Activated T-cell treated with anti-CD3 and anti-CD28 coated beads, Interleukin-2, amount 50 U/mL, for 1 hour (primary cell): ENCODE measurements at places on chromosomes 13 and 19.
A peak's percentile ranks its signal among the peaks of the same experiment; 100 is the strongest.

GRCh38 chr13:73985783-73986182, 148.4 kb downstream of the KLF12 start:
- no peak for DNase-seq

DNA sequence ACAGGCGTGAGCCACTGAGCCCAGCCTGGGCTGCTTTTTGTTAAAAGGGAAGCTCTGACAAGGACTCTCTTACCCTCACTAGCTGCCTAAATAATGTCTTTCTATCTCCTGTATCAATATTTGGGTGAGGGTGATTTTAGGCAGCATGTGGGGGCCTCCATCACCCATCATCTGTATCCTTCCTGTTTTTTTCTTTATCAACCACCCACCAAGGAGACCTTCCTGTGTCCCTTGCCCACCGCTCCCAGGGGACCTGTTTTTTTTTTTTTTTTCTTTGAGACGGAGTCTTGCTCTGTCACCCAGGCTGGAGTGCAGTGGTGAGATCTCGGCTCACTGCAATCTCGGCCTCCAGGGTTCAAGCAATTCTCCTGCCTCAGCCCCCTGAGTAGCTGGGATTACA, 5.4 kb upstream of the NDUFB7 start:
- DNase-seq, result no peak

GRCh38 chr13:75312884-75313520, 169.0 kb downstream of the TBC1D4 start:
- peak; percentile 21 for DNase-seq

DNA sequence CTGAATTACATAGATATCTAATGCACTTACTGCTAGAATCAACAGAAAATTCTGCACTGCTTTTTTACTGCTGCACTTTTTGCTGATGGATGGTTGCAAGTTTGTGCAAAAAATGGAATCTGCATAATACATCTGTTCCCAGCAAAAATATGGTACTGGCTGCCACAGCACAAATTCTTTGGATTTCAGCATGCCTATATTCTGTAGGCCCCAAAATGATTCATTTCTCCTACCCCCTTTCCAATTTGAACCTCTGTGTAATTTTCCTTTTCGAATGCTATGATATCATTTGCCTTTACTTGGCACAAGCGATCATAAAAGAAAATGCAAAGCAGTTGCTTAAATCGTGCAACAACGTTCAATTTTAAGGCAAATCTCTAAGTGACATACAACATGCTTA, 524.2 kb upstream of the NBEA start:
- DNase-seq, result no peak

- no peak for DNase-seq
Observed at GRCh38 chr13:87680298-87680697, 9.1 kb downstream of the SLITRK5 start.

DNA sequence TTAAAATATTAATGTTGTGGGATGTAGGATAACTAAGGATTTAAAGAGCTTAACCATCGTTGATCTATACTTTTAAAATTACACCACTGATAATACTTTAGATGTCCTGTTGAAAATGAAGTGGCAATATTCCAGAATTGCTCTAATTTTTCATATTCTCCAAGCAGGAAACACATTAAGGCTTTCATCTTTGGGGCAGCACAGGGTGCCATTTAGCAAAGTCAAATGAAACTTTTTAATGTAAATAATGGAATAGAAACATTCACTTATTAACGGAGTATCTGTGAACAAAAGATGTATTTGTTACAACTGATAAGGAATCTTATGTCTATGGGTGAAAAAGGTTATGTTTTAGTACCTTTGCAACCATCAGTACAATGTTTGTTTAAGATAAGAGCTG, 50.0 kb upstream of the MIR17HG start:
- DNase-seq, result no peak

- DNase-seq, result no peak
Observed at GRCh38 chr19:19587771-19588170, 30.7 kb downstream of the PBX4 start.

- DNase-seq, result no peak
Observed at GRCh38 chr13:86572115-86572514, 772.9 kb upstream of the SLITRK6 start.

- no peak for DNase-seq
Observed at GRCh38 chr13:30446126-30446500, 19.6 kb downstream of the HMGB1 start.

GRCh38 chr13:45781553-45782326, 69.8 kb downstream of the SIAH3 start:
- no peak for DNase-seq

- DNase-seq, result no peak
Observed at GRCh38 chr19:50036908-50037307, 11.1 kb downstream of the ZNF473 start.

DNA sequence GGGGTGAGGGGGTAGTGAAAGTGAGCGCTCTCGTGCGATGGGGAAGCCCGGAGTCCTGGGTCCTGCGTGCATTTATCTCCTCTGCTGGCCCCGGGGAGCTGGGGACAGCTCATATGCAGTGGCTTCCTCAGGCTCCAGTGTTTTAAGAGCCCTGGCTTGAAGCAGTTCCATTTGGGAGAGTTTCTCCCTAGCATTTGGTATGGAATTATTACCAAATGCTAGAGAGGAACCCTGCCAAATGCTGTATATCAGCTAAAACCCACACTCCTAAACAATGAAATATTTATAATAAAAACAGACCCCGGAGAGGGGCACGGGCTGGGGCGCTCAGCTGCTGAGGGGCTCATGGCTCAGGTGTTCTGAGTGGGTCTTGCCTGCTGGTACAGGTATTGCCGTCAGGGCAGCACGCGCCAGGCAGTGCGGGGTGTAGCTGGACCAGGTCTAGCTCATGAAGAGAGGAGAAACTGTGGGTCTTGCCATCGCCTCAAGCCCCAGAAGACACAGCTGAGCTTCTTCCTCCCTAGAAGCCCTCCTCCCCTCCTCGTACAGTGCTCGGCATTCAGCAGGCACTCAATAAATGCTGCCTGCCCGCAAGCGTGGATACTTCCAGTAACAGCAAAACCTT, 163.6 kb upstream of the ZNF536 start:
- no peak for DNase-seq

GRCh38 chr19:2623798-2624197, 78.7 kb downstream of the GNG7 start:
- DNase-seq, result no peak

GRCh38 chr13:114118511-114119123, 13.8 kb downstream of the RASA3 start:
- DNase-seq, result no peak

- DNase-seq, result no peak
Observed at GRCh38 chr13:40082639-40083038, 427.2 kb downstream of the COG6 start.

- no peak for DNase-seq
Observed at GRCh38 chr19:43807651-43808050, 5.4 kb upstream of the LYPD5 start.

- DNase-seq, result no peak
Observed at GRCh38 chr13:109454167-109454917, 332.0 kb downstream of the IRS2 start.

- no peak for DNase-seq
Observed at GRCh38 chr13:39486758-39487157, 116.2 kb downstream of the LHFPL6 start.

- no peak for DNase-seq
Observed at GRCh38 chr13:38899571-38899970, 91.1 kb downstream of the STOML3 start.

GRCh38 chr19:45681391-45682015, 10.2 kb downstream of the SNRPD2 start:
- DNase-seq, result peak; percentile 92

DNA sequence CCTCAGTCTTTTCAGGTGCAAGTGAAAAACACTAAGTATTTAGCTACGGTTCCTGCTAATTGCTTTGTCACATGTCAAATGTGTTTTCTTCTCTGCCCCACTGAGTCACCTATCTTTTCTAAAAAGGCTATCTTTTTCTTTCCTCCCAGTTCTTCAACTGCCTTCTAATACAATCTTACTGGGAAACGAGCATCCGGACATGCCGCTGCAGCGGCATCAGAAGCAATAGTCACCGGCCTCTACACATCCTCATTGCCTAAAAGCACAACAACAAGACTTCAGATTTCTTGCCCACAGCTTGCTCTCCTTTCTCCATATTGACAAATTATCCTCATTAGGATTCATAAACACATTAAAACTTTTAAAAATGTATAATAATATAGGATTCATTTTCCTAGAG, 1.2 kb downstream of the PCDH9 start:
- no peak for DNase-seq

DNA sequence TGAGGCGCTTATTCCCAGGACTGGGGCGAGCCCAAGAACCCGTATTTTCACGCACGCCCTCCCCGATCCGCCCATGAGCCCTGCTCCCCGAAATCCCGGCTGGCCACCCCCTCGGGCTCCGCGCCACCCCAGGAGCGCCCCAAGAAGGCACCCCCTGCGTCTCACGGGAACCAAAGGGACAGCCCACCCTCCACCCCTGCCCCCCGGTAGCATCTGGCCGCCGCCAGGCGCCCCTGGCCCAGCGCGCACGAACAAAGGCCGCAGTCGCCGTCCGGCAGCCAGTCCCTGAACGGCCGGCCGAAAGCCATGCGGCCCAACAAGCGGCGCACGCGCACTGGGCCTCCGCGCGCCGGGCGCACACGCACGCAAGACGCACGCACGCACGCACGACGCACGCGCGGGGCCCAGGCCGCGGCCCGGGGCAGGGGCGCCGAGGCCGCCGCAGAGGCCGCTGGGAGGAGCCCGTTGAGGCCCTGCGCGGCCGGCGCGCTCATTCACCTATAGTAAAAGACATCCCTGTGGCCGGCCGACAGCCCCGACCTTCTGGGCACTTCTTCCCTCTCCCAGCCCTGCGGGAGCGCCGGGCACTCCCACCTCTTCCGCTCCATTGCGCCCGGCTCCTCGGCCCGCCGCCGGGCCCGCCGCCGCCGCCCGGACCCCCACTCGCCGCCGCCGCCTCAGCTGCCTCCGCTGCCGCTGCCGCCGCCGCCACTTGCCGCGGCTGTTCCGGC, 476 bp downstream of the MBD3 start:
- DNase-seq, result peak; percentile 86

GRCh38 chr19:18429717-18430416, 8.1 kb downstream of the ISYNA1 start:
- no peak for DNase-seq

- DNase-seq, result no peak
Observed at GRCh38 chr13:44219577-44220548, 153.8 kb upstream of the SERP2 start.

- no peak for DNase-seq
Observed at GRCh38 chr13:32989290-32989667, 26.9 kb upstream of the KL start.

GRCh38 chr19:49776371-49776764, 9.6 kb downstream of the AP2A1 start:
- DNase-seq, result no peak

DNA sequence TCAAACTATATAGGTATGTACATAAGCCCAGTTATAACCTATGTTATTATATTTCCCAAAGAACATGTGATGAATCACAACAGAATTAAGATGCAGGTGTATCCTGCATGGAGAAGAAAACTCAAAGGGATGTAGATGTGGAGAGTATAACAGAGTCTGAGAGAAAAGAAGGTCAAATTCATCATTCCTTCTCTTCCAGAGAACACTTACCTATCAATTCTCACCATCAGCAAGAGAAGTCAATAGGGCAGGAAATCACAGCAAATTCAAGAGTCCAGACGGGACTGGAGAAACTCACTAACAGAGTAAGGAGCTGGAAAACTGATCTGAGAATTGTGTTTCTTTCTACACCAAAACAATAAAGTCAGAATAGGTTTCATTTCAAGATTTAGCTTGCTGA, 28.4 kb downstream of the DIAPH3 start:
- DNase-seq, result no peak

- DNase-seq, result no peak
Observed at GRCh38 chr19:5103061-5103701, 134.3 kb downstream of the KDM4B start.

DNA sequence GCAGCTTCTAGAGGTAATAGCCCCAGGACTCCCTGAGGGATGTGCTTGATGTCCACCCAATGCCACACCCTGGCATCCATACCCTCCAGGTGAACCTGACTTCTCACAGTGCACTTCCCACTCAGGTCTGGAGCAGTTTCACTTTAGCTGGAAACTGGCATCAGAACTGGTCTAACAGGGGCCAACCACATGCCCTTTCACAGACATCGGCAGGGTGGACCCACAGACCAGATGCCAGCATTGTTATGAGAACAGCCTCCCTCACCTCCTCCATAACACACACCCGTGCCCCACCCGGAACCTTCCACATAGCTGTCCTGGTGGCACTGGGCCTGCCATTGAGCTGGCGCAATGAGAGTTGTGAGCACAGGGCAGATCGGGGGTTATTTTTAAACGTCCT, 77.4 kb upstream of the GPR12 start:
- no peak for DNase-seq

DNA sequence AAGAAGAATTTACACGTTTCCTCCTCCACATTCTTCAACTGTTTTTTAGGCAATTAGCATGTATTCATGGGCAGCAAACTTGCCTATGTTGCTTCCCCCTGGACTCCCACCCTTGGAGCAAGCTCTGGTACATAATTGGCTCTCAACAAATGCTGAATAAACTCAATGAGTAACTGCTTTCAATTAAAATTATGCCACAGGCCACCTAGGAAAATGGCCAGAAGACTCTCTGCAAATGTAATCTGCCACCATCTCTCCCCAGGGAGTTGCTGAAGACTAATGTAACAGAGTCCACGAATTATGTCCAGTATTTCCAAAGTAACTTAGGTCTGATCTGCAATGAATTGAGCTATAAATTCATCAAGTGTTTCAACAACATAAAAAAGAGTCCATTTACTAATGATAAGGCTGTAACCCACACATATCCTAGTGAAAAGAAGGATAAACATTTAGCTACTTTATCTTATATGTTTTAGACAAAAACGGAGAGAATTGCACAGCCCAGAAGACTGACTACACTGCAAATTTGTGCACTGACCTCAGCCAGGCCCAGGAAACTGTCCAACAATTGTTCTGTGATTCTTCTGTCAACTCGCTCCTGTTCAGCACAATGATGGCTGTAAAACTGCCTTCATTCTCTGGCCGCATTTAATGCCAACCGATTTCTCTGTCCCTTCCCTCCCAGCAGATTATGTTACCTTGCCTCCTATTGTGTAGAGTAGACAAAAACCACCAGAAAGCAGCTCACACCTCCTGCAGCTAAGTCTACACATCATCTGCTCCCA, 808.6 kb upstream of the ARGLU1 start:
- no peak for DNase-seq

- no peak for DNase-seq
Observed at GRCh38 chr13:98348466-98349200, 171.6 kb upstream of the RNF113B start.

GRCh38 chr19:30802424-30803013, 430.3 kb downstream of the ZNF536 start:
- DNase-seq, result no peak

DNA sequence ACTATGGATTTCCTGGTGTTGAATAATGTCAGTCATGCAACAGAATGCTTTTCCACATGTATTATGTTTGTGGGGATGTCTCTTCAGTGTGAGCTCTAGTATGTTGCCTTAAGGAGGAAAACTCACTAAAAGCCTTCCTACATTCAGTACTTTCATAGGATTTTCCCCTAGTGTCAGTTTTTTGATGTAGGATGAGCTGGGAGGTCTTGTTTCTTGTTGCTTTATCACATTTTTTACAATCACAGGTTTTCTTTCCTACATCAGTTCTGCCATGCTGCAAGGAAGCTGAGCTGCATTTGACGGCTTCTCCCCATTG, 8.5 kb upstream of the USP29 start:
- no peak for DNase-seq

GRCh38 chr19:13882836-13883235, 5.9 kb downstream of the NANOS3 start:
- DNase-seq, result no peak

- no peak for DNase-seq
Observed at GRCh38 chr13:24203811-24204210, 43.3 kb downstream of the SPATA13 start.
